ENCODE measurements at places on chromosomes 4 and X. TPM values are rescaled to one million over a fixed set of nuclear protein-coding genes. Genes with fewer than 3 reads are reported as not detected.

Gene PAGE2
- total RNA-seq, result not detected

Gene TMPRSS11F
- not detected for total RNA-seq

Gene SPATA4
- not detected for total RNA-seq

Gene MAGEE1
- total RNA-seq, result 0.91 TPM

Gene RNF128
- 0.53 TPM for total RNA-seq

Gene COL4A5
- 40.0 TPM for total RNA-seq

Gene MAGEA1
- total RNA-seq, result not detected

Gene IL13RA2
- not detected for total RNA-seq

Gene NIPAL1
- 3.1 TPM for total RNA-seq

Gene HS3ST1
- 0.16 TPM for total RNA-seq

Gene SMIM10L2A
- total RNA-seq, result 0.08 TPM

Gene UGT2B10
- total RNA-seq, result not detected

Gene NSUN7
- total RNA-seq, result not detected

Gene GABRE
- total RNA-seq, result 0.94 TPM

Measured in myocyte (in vitro differentiated cells).